ENCODE measurements at places on chromosomes 4 and X.

- no peak for DNase-seq
These were observed 55.7 kb downstream of the SEPSECS start for GRCh38 chr4:25104591-25104990.

- no peak for DNase-seq
These were observed 5.7 kb downstream of the MAGEE1 start for GRCh38 chrX:76433219-76433618.

DNA sequence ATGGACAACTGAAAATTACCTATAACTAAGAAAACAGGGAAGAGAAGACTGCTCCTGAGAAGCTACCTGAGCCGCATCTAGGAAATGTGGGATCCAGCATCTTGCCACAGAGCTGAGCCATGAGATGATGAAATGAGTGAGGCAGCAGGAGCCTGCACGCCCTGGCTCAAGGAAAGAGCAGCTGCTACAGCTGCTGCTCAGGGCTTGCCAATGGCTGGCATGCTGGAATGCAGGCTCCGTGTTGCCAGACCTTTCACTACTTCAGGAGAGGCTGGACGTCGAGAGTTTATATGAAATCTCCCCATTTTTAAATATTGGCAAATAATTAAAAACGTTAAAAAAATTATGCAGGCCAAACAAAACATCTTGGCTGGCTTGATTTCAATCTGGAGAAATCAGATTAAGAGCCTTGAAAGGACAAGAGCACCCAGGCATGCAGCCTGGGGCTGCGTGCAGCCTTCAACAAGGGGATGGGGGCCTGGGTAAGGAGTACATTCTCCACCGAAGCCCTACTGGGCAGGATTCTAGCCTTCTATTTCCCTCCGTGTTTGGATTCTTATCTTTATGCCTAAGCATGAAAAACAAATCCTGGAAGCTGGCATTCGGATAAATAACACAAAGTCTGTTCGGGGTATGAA, 227.6 kb downstream of the NR3C2 start:
- DNase-seq, result no peak

GRCh38 chr4:80767944-80768343, 262.6 kb upstream of the BMP3 start:
- no peak for DNase-seq

DNA sequence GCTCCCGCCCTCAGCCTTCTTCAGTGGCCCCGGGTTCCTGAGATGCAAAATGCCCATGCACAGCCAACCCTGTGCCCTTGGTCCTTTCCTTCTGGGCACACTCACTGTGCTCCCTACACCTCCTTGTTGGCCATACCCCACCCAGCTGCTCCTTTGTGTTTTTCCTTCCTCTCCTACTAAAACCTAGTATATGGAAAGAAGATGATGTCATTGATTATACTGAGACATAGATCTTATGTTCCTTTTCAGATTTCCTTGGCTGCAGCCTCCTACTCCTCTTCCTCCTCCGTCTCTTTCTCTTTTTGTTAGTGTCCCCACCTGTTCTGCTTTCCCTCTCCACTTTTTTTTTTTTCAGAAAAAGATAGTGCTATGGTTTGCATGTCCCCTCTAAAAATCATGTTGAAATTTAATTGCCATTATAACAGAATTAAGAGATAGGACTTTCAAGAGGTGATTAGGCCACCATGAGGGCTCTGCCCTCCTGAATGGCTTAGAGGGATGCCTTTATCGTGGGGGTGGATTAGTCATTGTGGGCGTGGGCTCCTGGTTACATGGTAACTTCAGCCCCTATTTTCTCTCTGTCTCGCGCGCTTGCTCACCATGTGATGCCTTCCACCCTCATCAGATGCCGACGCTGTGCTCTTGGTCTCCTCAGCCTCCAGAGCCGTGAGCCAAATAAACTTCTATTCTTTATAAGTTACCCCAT, 254.9 kb upstream of the GATB start:
- no peak for DNase-seq

Measured in spleen (tissue), 13 donors.